Neural cell (in vitro differentiated cells): ENCODE measurements at places on chromosomes 1 and 21. TPM values are rescaled to one million over a fixed set of nuclear protein-coding genes. Genes with fewer than 3 reads are reported as not detected.

CFHR1 gene
- not detected in 2 replicates for polyA plus RNA-seq

GOLPH3L gene
- 4.4 and 7.0 TPM in 2 replicates for polyA plus RNA-seq

CRYAA gene
- polyA plus RNA-seq, result not detected in 2 replicates

NTNG1 gene
- 0.40 TPM in 1 of 2 replicates, not detected in the other for polyA plus RNA-seq
